ENCODE measurements at places on chromosomes 7 and 10.

- DNase-seq: no peak
Observed at GRCh38 chr7:44066494-44067063, 1.2 kb upstream of the PGAM2 start.

DNA sequence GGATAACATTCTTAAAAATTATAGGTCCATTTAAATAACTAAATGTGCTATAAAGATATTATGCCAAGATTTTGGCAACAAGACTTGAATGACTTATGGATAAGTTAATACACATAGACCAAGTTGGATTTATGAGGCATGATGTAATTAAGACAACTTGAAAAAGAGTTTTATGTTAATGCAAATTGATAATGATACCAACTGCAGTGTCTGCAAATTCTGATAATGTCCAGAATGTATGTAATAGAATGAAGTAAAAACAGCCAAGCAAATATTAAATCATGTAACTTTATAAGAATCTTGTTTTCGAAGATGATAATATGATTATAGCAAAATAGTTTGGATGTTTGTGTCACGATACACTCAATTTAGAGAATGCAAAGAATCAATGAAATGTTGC, 868.3 kb downstream of the DNAJB9 start:
- DNase-seq: no peak

- no peak for DNase-seq
Observed at GRCh38 chr7:88358881-88359280, 52.2 kb upstream of the STEAP4 start.

- no peak for DNase-seq
Observed at GRCh38 chr10:70268376-70268775, 15.4 kb downstream of the NPFFR1 start.

- DNase-seq: no peak
Observed at GRCh38 chr10:4810092-4810491, 15.9 kb upstream of the AKR1E2 start.

DNA sequence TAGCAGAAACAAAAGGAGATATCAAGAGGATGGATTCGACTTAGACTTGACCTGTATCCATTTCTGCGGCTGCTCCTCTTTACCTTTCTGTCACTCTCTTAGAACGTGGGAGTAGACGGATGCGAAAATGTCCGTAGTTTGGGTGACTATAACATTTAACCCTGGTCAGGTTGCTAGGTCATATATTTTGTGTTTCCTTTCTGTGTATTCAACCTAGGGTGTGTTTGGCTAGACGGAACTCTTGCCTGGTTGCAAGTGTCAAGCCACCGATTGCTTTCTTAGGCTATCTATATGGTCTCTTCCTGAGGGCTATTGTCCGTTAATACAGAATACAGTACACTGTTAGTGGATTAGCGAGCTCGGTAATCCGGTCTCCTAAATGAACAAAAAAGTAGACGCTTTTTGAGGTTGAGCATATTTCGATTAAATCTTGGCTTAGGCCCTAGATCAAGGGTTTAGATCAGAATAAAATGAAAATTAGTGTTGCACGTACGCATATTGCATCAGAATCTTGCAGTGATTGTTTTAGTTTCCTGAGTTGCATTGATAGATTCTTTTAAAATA, 1.2 kb downstream of the PTEN start:
- DNase-seq: peak; percentile 58

DNA sequence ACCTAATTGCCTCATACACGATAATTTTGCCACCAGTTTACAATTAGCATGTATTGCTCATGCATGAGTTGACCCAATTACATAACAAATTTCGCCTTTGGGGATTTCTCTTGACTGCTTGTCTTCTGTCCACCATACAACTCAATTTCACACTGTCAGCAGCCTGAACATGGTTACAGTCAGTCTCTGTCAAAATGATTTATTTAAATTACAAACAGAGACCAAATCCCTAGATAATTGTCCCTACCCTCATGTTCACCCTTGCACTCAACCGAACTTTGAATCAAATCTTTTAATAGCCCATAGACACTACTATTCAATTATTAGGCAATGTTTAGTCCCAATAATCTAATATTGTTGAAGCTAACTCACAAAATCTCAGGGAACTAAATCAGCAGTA, 59.7 kb upstream of the NEBL start:
- peak; percentile 50 for DNase-seq

DNA sequence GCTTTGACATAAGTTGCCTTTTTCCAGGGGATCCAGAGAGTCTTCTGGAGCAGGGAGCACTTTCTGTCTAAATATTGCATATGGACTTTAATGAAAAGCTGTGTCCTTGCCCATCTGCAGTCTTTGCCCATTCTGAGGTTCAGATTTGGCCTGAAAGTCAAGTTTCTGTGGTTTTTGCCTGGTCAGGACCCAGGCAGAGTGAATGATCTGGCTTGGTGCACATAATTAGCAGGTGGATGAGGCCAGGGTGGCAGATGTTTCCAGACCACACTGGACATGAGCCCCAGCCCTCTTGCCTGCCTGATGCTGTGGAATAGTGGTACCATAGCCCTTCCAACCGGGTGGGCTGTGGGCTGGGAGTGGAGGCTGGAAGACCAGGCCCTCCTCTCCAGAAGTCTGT, 11.0 kb downstream of the HECW1 start:
- no peak for DNase-seq

- no peak for DNase-seq
Observed at GRCh38 chr10:14571866-14572507, 202.7 kb downstream of the FAM107B start.

DNA sequence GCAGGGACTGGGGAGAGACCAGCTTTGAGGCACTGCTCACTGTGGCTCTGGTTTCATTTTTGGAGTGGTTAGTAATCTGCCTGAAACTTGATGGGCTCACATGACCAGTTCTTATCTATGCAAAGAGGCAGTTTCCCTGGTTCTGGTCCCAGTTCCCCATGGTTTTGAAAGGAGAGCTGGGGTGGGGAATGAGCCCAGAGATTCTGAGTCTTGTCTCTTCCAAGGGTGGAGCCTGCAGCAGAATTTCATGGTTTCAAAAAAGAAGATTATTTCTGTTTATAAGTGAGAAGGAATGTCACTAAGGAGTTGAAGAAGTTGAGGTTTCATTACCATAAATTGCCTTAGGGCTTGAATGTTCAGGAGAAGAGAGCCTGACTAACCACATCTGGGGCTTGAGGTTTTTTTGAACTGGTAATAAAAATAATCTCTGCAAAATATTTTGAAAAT, 190.2 kb upstream of the HABP2 start:
- DNase-seq: no peak

DNA sequence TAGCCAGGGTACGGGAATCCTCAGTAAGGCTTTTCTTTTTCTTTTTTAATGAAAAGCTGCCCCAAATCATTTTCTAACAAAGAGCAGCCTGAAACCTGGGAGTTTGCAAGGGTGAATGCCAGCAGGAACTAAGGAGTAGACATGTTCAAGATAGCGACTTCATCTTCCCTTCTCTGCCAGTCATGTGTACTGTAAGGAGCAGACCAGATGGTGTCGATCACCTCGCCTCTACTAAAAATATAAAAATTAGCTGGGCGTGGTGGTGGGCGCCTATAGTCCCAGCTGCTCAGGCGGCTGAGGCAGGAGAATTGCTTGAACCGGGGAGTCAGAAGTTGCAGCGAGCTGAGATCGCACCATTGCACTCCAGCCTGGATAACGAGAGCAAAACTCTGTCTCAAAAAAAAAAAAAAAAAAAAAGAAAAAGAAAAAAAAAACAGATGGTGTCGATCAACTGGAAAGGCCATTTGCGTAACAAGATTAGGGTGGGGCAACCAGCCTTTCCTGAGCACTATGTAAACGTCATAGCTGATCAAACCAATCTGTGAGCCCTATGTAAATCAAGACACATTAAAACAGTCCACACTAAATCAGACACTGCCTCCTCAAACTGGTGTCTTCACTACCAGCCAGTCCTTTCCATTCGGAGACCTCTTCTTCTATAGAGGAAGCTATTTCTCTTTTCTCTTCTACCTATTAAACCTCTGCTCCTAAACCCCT, 33.8 kb downstream of the NOLC1 start:
- DNase-seq: peak; percentile 74

DNA sequence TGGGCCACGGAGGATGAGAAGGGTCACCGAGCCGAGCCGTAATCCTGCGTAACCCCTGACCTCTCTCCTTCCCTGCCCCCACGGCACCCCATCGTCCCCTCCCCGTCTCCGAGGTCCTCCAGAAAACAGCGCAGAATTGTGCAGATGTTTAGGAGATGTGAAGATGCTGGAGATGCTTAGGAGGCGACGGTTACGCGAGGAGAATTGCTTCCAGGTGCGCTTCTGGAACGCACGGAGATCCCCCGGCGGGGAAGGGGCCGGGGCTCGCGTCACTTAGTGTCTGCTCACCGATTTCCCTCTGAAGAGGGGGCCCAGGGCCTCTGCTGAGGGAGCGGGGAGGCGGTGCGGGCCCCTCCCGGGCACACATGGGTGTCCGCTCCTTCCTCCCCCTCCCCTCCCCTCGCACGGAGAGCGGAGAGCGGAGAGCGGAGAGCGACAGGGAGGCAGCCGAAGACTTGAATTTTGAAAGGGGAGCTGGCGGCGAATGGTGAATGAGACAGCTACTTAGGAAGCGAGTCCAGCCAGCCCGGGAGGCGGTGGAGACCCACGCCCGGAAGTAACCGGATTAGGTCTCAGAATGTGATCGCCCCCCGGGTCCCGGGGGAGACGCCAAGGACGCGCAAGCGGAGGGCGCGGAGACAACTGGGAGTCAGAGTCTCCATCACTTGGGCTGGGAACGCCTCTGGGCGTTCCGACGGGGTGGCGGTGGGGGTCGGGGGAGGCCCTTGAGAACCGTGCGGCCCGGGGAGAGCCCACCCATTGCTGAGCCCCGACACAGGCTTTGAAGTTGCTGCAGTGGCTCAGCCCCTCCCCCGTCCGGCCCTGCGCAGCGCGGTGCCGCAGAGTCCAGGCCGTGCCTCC, 8.7 kb upstream of the EN2 start:
- no peak for DNase-seq

DNA sequence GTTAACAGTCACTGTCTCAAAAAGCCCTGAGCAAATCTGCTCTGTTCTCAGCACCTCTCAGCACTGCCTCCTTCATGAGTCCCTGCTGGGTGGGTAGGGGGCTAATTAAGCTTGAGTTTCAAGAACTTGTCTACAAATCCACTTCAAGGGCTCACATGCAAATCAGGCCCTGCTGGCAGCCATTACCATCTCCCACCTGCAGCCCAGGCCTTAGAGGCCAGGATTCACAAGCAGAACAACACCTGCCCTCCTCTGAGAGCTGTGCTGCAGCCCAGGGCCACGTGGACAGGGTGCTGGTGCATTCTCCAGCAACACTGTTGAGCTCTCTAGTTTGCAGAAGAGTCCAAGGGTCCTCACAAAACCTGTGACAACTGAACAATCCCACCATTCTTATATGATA, 119.2 kb downstream of the DPP6 start:
- no peak for DNase-seq

DNA sequence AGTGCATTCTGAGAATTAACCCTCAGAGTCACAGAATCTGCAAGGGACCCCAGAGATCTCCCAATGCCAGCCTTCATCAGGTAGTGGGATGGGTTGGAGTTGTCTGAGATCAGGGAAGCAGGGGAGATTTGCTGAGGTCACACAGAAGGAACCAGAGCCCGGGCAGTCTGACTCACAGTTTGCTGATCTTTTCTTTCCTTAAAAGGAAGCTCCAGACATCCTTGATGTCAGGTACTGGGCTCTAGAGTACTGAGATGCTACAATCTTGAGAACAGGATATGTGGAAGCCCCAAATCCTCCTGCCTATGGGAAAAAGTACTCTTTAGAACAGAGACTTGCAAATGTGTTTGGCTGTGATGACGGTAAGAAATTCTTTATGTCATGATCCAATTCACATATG, 706 bp downstream of the TBATA start:
- no peak for DNase-seq

GRCh38 chr7:2794836-2795636, 49.1 kb downstream of the GNA12 start:
- DNase-seq: no peak

GRCh38 chr7:120838281-120838682, 19.7 kb downstream of the TSPAN12 start:
- DNase-seq: no peak

DNA sequence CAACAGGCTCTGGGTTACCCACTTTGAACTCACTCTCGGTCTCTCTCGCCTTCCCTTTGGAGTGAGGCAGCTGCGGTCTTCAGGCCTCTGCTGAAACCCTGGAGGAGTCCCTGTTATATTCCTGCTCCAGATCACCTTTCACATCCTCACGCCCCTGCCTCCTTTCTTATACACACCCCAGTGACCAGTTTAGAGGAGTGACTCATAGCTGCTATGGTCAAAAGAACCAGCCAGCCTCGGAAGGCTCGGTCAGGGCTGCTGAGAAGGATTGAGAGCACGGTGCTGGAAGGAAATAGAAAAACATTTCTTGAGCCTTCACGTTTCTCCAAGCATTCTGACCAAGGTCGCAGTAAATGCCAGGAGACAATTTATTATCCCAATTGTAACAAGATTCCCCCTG, 28.3 kb upstream of the SVOPL start:
- DNase-seq: no peak

DNA sequence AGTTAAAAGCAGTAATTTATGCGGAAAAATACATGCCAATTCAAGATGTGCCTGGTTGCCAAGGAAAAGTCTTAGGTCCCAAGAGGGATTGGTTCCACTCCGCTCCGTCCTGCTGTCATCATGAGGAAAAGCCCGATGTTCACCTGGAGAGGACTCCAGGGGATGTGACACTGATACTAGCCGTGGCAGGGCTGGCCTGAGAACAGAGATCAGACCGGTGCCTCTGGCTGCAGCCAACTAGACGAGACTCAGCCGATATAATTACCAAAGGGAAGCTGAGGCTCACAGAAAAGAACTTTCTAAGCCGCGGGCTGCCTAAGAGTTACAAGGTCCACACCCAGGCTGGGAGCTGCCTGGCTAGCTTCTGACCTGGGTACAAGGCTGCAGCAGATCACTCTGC, 81.3 kb upstream of the UNC5B start:
- DNase-seq: no peak

- DNase-seq: no peak
Observed at GRCh38 chr7:108848486-108848885, 278.8 kb downstream of the DNAJB9 start.

GRCh38 chr10:114933588-114933987, 4.4 kb upstream of the TRUB1 start:
- DNase-seq: no peak

GRCh38 chr10:62023329-62023728, 121.8 kb downstream of the ARID5B start:
- no peak for DNase-seq

DNA sequence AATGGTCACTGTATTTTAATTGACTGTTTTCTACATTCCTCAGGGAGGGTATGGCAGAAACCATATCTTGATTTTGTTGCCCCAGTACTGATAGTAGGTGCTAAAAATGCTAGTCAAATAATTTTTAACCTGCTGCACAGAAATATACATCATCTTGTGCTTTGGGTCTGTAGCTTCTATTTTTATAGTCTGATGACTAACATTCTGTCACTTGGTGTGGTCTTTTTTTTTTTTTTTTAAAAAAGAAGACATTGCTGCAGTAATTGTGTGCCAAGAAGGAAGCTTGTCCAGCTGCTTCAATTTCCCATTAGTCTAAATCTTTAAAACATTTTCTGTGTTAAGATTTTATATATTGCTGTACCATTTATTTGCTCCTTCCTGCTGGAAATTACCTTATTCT, 83.6 kb downstream of the ICA1 start:
- DNase-seq: no peak

- DNase-seq: peak; percentile 16
Observed at GRCh38 chr10:91206427-91206826, 14.0 kb upstream of the PCGF5 start.

Data from NCI-H82 (cell line).